ENCODE measurements at places on chromosomes 1 and 21.

GRCh38 chr1:115976921-115977498 is 697 bp downstream of the SLC22A15 start:
- DNase-seq = no peak

DNA sequence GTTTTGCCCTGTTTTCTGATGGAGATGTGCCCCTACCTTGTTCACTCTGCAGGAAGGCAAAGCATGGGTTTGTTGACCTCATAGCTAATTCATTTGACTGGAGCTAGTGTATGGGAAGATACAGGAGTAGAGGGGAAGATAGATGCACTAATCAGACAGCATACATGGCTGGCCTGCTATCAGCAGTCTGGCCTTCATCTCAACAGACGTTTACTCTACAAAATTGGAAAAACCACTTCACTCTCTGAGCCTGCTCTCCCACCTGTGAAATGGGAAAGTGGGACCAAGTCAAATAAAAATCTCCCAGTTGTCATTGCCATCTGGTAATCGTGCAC is 235.2 kb upstream of the RAB4A start:
- no peak for DNase-seq

DNA sequence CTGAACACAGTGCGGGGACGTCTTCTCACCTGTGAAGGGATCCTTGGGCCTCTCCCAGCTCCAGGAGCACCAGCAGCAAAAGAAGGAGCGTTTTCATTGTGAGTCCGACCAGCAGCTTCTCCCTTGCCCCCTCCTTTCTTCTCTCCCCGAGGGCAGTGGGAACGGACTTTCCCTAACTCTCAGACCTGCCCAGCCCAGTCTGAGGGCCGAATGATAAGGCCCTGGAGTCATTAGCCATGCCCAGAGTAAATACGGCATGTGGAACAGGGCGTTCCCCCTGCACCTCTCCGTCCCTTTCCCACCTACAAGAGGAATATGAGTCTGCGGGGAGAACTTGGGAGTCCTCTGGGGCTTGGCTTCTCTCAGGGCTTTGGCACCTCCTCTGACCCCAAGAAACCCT is at the start of gene CTSE:
Gene CTSE (minus strand): TSS at position 201 of the 400 bp plus-strand sequence. CDS start 104 bp downstream, at position 97.
- DNase-seq = no peak

- peak; percentile 48 for DNase-seq
Observed at GRCh38 chr1:172163498-172164215, 256.8 kb upstream of the C1orf105 start.

DNA sequence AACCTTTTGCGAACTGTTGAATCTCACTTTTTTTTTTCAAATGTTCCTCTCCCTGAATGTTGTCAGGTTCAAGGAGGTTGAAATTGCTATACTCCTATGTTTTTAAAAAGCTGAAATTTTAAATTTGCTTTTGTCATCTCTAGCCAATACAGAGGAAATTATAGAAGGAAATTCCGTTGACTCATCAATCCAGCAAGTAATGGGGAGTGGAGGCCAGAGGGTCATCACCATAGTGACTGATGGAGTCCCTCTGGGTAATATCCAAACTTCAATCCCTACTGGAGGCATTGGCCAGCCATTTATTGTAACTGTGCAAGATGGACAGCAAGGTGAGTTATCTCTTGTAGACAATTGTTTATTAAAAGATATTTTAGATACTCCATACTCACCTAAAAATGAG is 36.3 kb downstream of the GABPB2 start:
- peak; percentile 72 for DNase-seq

- DNase-seq = no peak
Observed at GRCh38 chr1:54384918-54385726, 21.1 kb downstream of the SSBP3 start.

GRCh38 chr1:177880339-177880891 is 89.4 kb downstream of the SEC16B start:
- DNase-seq = no peak

All from M059J (cell line).